ENCODE measurements at places on chromosomes 7 and 10.

DNA sequence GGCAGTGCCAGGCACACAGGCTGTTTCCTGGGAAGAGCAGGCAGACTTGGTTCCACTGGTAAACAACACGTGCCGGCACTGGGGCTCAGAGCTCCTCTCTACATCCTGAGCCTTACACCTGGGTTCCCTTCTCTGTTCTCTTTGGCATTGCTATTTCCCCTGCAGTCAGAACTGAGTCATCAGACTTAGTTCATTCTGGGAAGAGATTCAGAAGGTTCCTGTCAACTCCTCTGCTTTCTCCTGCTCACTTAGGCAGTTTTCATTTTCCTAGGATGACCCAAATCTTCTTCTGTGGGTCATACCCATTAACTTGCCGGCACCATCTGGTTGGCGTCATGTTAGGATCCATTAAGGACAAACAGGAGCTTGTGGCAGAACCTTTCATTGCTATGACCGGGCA is 33.4 kb upstream of the LRRC18 start:
- DNase-seq: no peak

DNA sequence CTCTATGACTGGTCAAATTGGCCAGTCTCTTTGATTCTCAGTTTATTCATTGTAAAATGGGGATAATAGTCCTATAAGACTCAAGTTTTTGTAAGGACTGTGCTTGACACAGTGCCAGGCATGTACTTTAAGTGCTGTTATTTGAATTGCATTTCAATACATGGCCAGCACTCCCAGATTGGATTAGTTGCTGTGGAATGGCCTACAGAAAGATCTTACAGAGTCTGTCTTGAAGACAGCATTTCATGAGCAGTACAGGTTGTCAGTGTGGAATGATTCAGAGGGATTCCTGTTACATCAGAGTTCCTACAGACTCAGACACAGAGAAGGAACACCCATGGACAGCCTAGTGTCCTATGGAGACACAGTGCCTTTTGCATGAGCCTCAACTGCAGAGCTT is 238.1 kb upstream of the BMPER start:
- no peak for DNase-seq

DNA sequence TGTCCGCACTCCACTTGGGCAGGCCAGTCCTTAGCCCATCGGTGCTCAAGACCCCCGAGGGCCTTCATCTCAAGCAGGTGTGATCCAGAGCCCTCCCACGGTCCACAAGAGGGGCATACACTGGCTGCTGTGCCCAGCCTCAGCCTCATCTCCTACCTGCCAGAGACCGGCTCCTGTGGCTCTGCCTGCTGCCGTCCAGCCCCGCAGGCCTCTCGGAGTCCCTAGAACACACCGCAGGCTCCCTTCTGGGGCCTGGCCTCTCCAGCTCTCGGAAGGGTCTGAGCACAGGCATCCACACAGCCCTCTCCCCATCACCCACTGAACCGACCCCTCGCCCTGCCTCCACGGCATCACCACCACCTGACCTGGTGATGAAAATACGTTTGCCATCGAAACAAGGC is 147.4 kb downstream of the PRKAG2 start:
- no peak for DNase-seq

- no peak for DNase-seq
Observed at GRCh38 chr7:158603773-158604755, 16.4 kb upstream of the PTPRN2 start.

GRCh38 chr10:123796736-123797135 is 94.9 kb downstream of the CPXM2 start:
- no peak for DNase-seq
